ENCODE measurements at places on chromosomes 4 and X.

- DNase-seq = no peak
Measured at GRCh38 chr4:23130845-23131244, 438.1 kb downstream of the GBA3 start.

- DNase-seq = no peak
Measured at GRCh38 chr4:132101526-132101925, 1047.6 kb upstream of the PCDH10 start.

- no peak for DNase-seq
Measured at GRCh38 chr4:11898796-11899195, 470.1 kb upstream of the HS3ST1 start.

DNA sequence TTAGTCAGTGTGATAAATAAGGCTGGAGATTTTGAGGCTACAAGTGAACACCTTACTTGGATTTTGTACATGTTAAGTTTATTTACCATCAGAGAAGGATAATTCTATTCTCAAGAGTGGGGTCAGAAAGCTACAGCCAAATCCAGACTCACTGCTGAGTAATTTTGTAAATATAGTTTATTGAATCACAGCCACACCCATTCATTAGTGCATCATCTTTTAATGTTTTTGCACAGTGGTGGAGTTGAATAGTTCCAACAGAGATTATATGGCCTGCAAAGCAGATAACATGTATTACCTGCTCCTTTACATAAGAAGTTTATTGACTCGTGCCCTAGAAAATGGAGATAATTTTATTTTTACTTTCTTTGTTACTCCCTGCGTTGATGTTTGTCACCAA lies 60.4 kb downstream of the PCDH18 start:
- DNase-seq = no peak

DNA sequence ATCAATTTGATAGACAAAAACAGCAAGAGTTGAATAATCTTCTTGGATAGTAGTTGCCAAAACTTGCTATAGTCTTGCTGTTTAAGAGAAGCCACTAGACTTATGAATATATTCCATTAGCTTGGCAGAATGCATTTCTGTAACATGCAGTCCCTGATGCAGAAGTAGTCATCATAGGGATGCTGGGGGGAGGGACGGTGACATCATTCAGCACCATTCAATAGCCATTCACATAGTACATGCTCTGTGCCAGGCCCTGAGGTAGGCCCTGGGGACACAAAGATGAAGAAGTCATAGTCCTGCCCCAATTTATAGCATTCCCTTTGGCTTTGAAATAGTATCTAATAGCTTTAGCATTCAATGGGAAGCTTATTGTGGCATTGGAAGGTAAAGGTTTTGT lies 185.5 kb upstream of the AFF2 start:
- DNase-seq = no peak

- no peak for DNase-seq
Measured at GRCh38 chr4:47287735-47288134, 175.8 kb downstream of the COMMD8 start.

DNA sequence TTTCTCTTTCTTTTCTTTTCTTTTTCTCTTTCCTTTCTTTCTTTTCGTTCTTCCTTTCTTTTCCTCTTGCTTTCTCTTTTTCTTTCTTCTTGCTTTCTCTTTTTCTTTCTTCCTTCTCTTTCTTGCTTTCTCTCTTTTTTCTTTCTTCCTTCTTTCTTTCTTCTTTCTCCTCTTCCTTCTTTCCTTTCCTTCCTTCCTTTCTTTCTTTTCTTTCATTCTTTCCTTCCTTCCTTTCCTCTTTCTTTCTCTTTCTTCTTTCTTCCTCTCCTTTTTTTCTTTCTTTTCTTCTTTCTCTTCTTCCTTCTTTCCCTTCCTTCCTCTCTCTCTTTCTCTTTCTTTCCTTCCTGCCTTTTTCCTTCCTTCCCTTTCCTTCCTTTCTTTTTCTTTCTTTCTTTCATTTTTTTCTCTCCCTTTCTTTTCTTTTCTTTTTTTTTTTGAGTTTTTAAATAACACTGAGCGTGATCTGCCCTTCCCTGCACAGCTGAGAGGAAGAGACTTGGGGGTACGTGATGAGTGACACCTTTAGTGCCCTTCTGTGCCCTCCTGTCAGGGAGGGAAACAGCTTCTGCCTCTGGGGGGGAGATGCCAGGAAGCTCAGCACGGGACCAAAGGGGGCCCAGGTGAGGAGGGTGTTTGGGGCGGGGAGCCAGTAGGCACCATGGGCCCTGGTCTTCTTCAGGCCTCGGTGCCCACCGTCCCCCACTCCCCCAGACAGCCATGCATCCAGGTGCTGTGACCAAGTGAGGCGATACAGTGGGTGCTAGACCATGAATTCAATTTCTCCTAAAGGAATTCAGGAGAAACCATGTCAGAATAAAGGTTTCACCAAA lies 36.6 kb upstream of the CDKN2AIP start:
- DNase-seq = no peak

DNA sequence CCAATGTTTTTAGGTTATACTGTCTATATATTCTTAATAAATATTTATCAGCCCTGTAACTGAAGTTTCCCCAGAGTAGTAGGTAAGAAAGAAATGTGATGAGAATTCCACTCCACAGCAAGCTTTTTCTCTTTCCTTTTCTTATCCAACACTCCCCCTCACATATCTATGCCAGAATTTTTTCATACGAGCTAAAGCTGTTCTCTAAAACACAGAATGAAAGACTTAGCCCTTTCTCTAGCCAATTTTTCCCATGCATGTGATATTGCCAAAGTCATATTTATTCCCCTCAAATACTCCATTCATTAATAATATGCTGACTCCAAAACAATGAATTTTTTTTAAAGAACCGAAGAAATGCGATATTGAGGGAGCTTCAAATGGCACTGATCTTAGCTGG lies 32.3 kb downstream of the VEGFC start:
- DNase-seq = no peak

DNA sequence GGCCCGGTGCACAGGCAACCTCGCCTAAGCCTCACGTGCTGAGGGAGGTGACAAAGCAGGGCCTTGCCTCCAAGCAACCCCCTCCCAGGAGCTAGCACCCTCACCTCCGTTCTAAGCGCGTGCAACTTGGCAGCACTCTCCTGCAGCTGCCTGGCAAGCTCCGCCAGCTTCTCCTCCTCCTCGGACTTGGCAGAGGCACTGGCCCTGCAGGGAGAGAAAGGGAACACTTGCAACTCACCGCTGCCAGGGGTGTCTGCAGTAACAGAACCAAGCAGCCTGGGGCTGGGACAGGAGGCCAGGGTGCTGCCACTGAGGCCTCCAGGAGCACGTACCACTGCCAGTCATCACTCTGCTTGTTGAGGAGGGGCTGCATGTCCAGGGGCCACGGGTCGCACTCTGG lies 10.3 kb upstream of the TREX2 start:
- no peak for DNase-seq

DNA sequence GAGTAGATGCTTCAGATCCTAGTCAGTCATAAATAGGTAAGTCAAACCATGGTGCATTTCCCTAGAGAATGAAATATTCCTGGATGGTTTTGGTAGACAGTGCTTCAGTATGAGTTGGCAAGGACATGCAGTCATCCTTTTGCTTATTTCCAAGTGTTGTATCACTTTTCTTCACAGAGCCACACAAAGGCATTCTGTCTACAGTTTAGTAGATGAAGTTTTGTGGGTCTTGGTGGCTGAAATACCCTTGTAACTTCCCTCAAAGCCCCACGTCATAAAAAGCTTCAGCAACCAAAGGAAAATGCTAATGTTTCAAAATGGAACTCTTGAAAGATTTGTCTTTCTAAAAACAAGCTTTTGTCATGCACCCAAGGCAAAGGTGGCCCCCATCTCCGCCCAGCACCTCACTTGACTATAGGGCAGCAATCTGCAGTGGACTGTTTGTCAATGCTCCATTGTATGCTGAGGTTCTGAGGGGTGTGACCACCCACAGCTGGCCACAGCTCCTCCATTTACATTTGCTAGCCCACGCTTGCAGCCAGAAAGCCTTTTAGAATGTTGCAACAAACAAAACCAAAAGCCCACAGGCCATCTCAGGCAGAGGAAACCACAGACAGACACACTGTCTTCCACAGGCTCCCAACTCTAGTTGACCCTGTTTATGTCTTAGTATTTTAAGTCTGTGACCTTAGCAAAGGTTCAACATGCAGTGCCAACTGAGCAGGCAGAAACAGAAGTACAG lies 87.1 kb upstream of the FAM9C start:
- DNase-seq = no peak

GRCh38 chr4:168945291-168945690 lies 64.8 kb downstream of the CBR4 start:
- no peak for DNase-seq

- no peak for DNase-seq
Measured at GRCh38 chr4:164716901-164717300, 37.0 kb upstream of the SMIM31 start.
